ENCODE measurements at places on chromosomes 12 and 14.
A peak's percentile ranks its signal among the peaks of the same experiment; 100 is the strongest.

GRCh38 chr12:54412348-54412747 lies 6.7 kb downstream of the ITGA5 start:
- no peak for DNase-seq

GRCh38 chr12:110916295-110916875 lies 4.0 kb downstream of the MYL2 start:
- DNase-seq = no peak

- peak; percentile 26 for DNase-seq
These were observed 54.3 kb upstream of the TMCC3 start for GRCh38 chr12:94704452-94705306.

DNA sequence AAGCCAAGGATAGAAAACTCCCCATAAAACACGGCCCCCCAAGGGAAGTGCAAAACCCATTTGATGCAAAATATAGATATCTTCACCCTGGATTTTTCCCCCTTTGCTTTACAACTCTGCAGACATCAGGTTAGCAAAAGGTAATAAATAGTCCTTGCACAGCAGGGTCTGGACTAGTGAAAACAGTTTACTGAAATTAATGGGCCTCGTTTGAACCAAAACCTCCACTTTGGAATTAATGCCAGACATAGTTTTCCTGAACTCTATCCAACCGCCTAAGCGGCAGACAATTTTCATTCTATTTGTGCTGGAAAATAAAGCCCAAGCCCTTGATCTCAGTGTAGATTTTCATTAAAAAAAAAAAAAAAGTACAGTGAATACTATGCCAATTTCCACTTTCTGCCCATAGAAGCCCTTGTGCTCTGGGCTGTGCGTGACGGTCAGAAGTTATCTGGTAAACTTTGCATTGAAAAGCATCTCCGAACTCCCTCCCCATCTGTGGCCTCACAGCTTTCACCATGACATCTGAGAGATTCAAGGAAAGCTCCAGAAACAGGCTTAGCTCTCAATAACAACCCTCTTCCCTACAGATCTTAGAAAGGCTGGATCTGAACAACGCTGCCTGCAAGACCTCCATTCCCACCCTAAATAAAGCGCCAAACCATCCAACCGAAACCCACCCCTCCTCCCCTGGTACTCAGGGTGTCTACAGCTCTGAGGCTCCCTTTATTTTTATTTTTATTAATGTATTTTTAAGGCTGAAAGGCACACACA lies 11.0 kb upstream of the IRF2BPL start:
- DNase-seq = no peak

DNA sequence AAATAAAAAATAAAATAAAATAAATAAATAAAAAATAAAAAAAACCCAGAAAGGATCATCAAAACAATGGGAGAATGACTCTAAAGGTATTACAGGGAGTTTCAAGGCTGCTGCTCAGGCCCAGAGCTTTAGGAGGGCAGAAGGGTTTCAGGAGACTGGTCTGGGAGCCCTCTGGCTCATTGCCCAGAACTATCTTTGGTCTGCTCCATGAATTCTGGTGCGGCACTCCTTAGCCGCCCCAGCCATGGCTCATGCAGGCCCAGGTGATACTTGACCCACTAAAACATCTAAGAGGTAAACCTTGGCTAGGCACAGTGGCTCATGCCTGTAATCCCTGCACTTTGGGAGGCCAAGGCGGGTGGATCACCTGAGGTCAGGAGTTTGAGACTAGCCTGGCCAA lies 14.7 kb upstream of the TMED10 start:
- DNase-seq = no peak

DNA sequence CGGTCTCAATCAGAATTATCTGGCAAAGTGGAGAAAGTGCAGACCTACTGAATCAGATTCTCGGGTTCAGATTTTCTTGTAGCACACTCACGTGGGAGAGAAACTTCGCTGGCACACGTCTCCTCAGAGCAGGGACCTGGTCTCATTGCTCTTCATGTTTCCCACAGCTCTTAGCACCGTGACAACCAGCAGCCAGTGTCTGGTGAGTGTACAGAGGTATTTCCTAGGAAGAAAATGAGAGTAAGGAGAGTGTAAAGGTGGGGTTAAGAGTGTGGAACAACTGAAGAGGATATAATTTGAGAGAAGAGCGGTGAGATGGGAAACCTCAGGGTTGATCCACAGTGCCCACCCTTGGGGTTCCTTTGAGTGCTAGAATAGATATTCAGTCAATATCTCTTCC lies 89.2 kb downstream of the ARF6 start:
- DNase-seq = no peak
